ENCODE measurements at places on chromosomes 13 and 19. TPM values are rescaled to one million over a fixed set of nuclear protein-coding genes. Genes with fewer than 3 reads are reported as not detected.
A peak's percentile ranks its signal among the peaks of the same experiment; 100 is the strongest.

DNA sequence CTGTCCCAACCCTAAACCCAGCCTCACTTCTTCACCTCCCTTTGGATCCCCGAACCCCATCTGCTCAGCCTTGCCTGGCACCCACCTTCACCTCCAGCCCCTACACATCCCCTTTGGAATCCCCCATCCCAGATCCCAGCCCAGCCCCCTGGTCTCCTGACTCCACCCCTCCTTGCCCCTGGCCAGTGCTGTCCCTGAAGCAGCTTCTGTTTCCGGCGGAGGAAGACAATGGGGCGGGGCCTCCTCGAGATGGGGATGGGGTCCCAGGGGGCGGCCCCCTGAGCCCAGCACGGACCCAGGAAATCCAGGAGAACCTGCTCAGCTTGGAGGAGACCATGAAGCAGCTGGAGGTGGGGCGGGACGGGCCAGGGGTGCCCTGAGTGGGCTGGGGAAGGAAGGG lies 22.0 kb downstream of the ERFL start:
- DNase-seq, result no peak

DNA sequence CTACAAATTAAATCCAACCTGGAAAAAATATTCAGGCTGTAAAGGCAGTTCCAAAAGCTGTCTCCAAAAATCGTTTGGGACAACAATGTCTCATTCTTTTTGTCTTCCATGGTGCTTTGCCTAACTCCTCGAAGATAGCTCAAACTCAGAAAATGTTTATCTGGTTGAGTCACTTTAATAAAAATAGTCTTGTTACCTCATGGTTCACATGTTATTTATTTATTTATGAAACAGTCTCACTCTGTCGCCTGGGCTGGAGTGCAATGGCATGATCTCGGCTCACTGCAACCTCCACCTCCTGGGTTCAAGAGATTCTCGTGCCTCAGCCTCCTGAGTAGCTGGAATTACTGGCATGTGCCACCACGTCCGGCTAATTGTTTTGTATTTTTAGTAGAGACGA lies 4.9 kb upstream of the BRD4 start:
- no peak for DNase-seq

DNA sequence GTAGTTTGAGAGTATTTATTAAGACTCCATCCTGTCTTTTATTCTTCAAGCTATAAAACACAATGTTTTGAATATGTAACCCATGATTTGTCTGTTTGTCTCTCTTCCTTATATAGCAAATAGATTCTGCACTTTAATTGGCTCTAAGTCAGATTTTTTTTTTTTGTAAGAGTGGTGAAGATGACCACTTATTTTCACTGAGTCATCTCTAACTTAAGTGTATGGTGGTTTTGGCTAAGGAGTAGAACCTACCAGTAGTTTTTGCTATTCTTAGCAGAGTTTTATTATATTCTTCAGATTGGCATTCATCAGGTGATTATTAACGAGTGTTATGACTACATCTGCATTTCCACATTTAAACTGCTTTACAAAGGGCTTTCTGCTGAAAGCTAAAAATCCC lies 194.7 kb downstream of the LMO7 start:
- no peak for DNase-seq

GRCh38 chr13:99228737-99229691 lies 28.4 kb downstream of the UBAC2 start:
- no peak for DNase-seq

GRCh38 chr19:5093297-5093928 lies 124.5 kb downstream of the KDM4B start:
- DNase-seq, result no peak

DNA sequence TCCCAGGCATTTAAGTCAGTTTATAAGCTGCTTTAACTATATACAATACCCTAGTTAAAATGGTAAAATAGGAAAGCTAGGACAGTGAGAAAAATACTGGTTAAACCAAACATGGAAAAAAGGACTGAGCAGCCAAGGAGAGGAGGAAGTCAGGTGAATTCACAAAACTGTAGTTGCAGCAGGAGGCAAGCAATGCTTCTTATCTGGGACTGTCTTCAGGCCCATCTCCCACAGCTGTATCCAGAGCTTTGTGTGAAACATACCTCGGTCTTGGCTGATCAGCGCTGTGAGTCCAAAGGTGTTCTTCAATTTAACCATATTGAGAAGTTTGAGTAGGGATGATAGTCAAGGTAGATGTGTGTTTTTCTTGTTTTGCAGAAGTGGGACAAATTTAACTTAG lies 15.7 kb upstream of the SUPT20H start:
- DNase-seq, result no peak

DNA sequence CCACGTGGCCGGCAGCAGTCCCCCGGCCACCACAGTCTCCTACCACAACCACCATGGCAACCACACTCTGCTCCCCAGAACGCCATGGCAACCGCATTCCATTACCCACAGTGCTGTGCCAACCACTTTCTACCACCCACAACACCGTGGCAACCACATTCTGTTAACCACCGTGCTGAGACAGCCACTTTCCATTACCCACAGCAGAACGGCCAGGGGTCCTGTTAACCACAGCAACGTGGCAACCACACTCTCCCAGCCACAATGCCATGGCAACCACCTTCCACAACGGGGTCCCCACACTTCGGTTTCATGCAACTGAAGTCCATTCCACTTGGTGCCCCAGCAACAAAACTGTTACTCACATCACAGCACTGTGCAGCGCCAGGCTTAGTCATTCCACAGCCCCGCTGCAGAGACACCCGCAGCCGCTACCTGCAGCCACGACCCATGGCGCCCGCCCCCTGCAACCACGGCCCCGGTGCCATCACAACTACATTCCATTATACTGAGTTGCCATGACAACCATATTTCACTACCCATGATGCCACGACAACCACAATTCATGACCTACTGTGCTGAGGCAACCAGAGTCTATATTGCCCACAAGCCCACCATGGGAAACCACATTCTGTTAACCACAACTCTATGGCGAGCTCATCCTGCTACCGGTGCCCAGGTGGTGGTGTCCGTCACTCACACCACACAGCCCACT lies 10.0 kb downstream of the DPF1 start:
- DNase-seq, result no peak

GRCh38 chr19:10283301-10284064 lies 3.3 kb upstream of the ICAM4 start:
- no peak for DNase-seq

DNA sequence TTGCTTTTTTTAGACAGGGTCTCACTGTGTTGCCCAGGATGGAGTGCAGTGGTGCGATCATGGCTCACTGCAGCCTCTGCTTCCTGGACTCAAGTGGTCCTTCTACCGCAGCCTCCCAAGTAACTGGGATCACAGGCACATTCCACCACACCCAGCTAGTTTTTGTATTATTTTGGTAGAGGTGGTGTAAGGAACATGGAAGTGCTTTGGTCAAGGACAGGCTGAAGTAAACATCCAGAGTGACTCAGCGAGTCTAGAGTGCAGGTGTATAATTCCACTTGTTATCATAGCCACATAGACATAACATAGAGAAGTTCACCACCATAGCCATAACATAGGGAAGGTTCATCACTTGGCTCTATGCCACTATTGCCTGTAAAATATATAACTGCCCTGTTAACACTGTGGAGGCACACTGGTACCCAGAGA lies 98.6 kb downstream of the RBM26 start:
- no peak for DNase-seq

- peak; percentile 38 for DNase-seq
Measured at GRCh38 chr13:98141509-98142379, 1.1 kb upstream of the FARP1 start.

DNA sequence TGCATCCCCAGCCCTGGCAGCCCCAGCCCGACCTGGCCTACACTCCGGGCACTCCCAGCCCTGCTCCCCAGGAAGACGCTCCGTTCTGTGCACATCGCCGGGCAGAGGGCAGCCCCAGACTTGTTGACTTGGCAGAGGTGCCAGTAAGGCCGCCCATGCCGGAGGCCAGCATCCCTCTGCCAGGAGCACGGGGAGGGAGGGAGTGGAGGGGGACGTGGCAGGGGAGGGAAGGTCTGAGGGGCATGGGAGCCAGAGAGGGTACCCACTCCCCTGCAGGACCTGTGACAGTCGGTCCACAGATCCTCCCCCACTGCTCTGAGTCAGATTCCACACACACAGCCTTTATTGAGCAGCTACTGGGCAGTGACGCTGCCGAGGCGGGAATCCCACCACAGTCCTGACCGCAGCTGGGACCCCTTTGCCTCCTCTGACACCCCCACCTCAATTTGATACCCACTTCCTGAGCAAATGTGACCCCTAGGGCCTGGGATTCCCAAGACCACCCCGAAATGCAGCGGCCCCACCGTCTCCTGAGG lies 1.9 kb upstream of the NKPD1 start:
- no peak for DNase-seq

GRCh38 chr13:49652355-49653305 lies 24.3 kb downstream of the ARL11 start:
- peak; percentile 32 for DNase-seq

- DNase-seq, result no peak
Measured at GRCh38 chr13:35744566-35745178, 268.2 kb upstream of the MAB21L1 start.

DNA sequence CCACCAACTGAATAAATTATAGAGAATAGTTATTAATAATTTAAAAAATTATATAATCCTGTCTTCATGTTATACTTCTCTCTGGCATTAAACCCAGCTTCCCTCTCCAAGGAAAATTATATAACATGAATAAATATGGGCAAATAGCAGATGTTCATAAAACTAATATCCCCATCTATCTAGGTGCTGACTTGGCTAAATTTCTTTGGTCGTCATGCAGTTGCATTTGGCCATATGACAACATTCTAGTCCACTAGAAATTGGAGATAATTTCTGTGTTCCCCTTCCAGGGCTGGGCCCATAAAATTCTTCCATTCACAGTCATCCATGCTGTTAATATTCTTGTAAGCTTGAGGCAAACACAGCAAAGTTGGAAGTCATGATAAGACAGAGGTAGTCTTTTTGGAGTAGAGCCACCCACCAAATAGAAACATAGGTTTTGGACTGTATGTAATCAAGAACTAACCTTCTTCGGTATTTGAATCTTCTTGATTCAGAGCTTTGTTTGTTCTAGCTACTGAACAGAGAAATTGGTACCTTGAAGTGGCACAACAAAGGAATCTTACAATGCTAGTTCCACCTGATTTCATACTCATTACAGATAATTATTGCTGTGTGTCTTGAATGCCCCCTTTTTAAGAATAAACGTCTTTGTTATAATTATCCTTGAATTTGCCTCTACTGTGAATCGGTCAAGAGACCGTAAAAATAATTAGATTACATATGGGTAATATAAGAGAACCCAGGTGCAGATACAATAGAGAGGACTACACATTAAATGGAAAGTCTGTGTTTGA lies 678.5 kb upstream of the PCDH20 start:
- no peak for DNase-seq

Gene ACP7
- not detected for total RNA-seq

Gene NLRP11
- total RNA-seq, result not detected

Gene PCDH17
- 0.80 TPM for total RNA-seq

Gene MISP3
- total RNA-seq, result 40.0 TPM

Gene PGLYRP1
- not detected for total RNA-seq

Gene CILP2
- total RNA-seq, result not detected

Gene ZNF599
- total RNA-seq, result 6.0 TPM

Gene LRG1
- 18.1 TPM for total RNA-seq
